ENCODE measurements at places on chromosomes 13 and 19. TPM values are rescaled to one million over a fixed set of nuclear protein-coding genes. Genes with fewer than 3 reads are reported as not detected.

Gene IRF2BP1
- 28.4 TPM for total RNA-seq

Gene ZNF415
- total RNA-seq: 1.5 TPM

Gene SPACA4
- total RNA-seq: not detected

Gene PLIN5
- total RNA-seq: 1.3 TPM

Gene NUP58
- total RNA-seq: 30.7 TPM

Gene MEX3D
- total RNA-seq: 33.4 TPM

Gene KLK3
- total RNA-seq: not detected

Gene KIR2DL3
- total RNA-seq: not detected

Gene CDC37
- 257 TPM for total RNA-seq

Gene SARS2
- 22.0 TPM for total RNA-seq

Gene EFNB2
- total RNA-seq: 4.7 TPM

Data from cardiac atrium fibroblast (primary cell).